ENCODE measurements at places on chromosomes 2 and 18.
A peak's percentile ranks its signal among the peaks of the same experiment; 100 is the strongest.

GRCh38 chr18:24611075-24611474 lies 150.6 kb downstream of the HRH4 start:
- no peak for DNase-seq

- no peak for DNase-seq
Observed at GRCh38 chr2:17638196-17638743, 97.8 kb downstream of the VSNL1 start.

GRCh38 chr2:79740879-79741443 lies 228.1 kb downstream of the CTNNA2 start:
- DNase-seq: no peak

DNA sequence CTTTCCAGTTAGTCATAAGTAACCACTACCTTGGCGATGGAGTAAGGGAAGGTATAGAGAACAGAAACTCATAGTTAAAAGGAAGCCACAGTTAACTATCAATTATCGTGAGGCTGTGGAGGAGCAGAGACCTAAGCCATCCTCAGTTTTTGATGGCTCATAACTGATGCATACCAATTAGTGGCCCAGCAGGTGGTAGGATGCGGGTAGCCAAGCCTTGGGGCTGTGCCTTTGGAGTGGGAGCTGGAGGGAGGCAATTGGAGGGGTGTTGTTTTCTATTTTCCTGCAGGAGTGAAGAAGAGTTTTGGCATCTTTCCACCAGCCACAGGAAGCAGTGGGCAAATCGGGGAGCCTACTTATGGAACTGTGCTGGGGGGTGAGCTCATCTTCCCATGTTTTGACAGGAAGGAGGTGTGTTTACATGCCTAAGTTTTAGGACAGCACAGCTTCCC lies 194.8 kb downstream of the TPGS2 start:
- no peak for DNase-seq

GRCh38 chr2:168469281-168469988 lies 13.4 kb downstream of the CERS6 start:
- DNase-seq: no peak

DNA sequence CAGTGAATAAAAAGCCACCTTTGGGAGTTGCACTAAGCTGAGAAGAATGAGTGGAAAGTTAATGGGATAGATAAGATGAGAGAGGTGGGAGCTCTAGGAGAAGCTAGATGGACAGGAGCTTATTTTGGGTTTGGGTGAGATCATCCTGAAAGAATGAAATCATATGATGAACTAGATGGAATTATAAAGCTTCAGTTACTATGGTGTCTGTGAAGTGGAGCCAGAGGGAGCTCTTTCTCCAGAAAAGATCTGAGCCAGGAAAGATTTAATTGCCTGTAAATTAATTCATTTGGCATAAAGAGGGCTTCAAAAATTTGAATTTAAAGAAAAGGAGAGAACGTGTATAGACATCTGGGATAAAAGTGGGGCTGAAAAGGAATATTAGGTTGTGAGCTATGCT lies 10.3 kb downstream of the DNAH6 start:
- no peak for DNase-seq

GRCh38 chr2:164620873-164621763 lies at the start of gene GRB14:
GRB14 (minus strand) TSS chr2:164621482; CDS start chr2:164621309, 173 bp downstream.
- DNase-seq: peak; percentile 4

DNA sequence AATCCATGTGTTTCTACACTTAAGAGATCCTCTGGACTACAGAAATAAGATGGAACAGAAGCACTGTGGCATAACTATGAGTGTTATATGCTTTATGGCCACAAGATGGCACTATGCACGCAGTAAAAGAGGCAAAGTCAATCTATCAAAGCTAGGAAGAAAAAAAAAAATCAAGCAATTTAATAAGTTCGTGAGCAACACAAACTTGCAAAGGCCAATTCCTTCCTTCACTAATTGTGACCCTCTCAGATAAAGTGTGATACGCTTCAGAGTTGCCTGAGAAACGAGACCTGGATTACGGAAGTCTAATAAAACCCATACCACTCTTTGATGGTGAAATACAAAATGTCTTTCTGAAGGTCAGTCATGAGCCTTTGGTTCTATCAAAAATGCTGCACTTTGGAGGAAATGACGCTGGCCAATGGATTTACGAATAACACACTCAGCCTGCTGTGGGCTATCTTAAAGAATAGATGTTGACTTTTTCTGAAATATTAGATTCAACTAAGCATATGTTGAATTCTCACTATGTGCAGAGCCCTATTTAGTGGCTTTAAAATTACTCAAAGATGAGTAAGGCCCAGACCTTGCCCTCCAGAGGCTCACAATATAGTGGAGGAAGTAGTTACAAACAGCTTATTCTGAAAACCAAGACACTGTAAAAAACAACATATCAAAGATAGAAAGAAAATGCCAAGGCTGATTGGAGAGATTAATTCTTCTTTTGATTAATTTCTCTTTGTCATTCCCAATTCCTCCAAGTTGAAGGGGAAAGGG lies 35.5 kb upstream of the TTR start:
- peak; percentile 12 for DNase-seq

GRCh38 chr2:137677466-137677865 lies 286.8 kb upstream of the HNMT start:
- DNase-seq: no peak

GRCh38 chr2:50651676-50652075 lies 380.3 kb downstream of the NRXN1 start:
- DNase-seq: no peak

- peak; percentile 86 for DNase-seq
Observed at GRCh38 chr18:3451183-3451988, 1.4 kb downstream of the TGIF1 start.

- no peak for DNase-seq
Observed at GRCh38 chr2:240701736-240702639, 10.3 kb downstream of the AQP12A start.

- DNase-seq: no peak
Observed at GRCh38 chr2:67567886-67568285, 170.8 kb downstream of the ETAA1 start.

DNA sequence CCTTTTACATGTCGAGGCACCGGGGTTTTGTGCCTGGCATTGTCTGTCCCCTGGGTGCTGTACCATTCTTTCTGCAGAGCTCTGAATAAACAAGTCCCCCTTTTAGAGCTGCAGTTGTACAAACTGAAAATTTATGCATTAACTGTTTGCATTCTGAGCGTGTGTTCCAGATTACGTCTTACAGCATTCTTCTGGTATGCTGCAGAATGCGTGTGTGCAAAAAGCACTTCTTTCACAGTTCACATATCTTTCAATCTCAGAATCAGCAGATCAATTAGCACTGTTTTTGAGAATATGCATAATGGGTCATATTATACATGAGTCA lies 27.5 kb downstream of the MEIS1 start:
- no peak for DNase-seq

- peak; percentile 44 for DNase-seq
Observed at GRCh38 chr2:86221066-86221684, 21.9 kb downstream of the MRPL35 start.

DNA sequence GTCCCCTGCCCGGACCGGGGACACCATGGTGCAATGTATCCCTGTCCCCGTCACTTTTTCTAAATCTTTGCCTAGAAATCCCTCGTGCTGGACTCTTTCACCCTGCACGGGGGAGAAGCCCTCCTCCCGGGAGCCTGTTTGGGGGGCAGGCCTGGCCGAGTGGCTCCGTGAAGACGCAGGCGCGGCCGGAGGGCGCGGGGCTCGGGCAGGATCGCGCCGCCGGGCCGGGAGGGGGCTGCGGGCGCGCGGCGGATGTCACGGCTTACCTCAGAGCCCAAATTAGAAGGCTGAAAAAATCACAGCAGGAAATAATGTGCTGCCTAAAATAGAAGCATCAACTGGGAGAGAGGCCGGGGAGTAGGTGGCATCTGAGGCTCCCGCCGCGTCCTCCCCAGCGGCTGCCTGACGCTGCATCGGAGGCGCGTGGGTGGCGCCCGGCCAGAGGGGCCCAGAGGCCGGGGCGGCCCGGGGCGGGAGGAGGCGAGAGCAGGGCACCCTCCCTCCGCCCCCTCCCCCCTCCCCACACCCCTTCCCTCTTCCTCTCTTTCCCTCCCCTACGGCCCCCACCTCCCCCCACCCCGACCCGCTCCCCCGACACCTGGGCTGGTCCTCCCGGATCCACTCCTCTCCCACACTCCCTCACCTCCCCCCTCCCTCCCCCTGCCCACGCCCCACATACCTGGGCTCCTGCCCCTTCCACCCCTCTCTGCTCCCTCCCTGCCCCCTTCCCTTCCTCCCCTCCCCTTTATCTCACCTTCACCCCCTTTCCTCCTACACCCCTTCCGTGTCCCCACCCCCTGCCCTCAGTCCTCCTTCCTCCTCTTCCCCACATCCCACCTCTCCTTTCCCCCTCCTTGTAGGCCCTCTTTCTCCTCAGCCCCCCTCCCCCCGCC lies 51.9 kb downstream of the SLC4A1AP start:
- peak; percentile 53 for DNase-seq

DNA sequence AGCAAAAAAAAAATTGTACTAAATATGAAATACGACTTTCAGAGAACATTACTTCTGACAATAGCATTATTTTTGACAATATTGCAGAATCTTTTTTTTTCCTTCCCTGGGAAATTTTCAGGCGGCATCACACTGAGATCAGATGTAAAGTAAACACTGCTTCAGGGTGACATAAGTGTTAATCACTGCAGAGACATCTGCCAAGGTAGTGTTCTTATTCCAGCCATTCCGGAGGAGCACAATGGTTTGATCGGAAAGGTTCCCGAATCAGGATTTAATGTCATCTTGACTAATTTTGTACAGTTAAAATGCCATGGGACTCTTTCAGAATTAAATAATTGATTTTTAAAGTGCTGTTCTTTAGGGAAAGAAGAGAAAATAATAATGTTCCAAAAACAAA lies 56.7 kb upstream of the ZNF236 start:
- DNase-seq: no peak

GRCh38 chr2:69804416-69804815 lies 25.0 kb upstream of the GMCL1 start:
- DNase-seq: no peak

DNA sequence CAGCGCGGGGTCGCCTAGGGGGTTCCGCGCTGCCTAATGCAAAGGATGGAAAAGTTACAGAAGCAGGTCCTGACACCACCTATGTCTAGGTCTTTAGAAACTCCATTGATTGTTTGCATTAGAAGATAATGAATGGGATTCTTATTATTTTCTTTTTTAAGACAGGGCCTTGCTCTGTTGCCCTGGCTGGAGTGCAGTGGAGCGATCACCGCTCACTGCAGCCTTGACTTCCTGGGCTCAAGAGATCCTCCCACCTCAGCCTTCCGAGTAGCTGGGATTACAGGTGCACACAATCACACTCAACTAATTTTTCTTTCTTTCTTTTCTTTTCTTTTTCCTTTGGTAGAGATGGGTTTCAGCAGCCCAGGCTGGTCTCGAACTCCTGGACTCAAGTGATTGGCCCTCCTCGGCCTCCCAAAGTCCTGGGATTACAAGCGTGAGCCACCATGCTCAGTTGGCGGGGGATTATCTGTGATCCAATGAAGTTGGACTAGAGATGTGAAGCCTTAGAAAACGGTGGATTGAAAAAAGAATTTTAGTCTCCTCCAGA lies 761 bp upstream of the IDH1 start:
- DNase-seq: no peak

DNA sequence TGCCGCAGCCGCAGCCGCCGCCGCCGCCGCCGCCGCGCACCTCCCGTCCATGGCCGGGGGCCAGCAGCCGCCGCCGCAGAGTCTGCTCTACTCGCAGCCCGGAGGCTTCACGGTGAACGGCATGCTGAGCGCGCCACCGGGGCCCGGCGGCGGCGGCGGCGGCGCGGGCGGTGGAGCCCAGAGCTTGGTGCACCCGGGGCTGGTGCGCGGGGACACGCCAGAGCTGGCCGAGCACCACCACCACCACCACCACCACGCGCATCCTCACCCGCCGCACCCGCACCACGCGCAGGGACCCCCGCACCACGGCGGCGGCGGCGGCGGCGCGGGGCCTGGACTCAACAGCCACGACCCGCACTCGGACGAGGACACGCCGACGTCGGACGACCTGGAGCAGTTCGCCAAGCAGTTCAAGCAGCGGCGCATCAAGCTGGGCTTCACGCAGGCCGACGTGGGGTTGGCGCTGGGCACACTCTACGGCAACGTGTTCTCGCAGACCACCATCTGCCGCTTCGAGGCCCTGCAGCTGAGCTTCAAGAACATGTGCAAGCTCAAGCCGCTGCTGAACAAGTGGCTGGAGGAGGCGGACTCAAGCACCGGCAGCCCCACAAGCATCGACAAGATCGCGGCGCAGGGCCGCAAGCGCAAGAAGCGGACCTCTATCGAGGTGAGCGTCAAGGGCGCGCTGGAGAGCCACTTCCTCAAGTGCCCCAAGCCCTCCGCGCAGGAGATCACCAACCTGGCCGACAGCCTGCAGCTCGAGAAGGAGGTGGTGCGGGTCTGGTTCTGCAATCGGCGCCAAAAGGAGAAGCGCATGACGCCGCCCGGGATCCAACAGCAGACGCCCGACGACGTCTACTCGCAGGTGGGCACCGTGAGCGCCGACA lies 2.4 kb downstream of the POU3F3 start:
- no peak for DNase-seq

DNA sequence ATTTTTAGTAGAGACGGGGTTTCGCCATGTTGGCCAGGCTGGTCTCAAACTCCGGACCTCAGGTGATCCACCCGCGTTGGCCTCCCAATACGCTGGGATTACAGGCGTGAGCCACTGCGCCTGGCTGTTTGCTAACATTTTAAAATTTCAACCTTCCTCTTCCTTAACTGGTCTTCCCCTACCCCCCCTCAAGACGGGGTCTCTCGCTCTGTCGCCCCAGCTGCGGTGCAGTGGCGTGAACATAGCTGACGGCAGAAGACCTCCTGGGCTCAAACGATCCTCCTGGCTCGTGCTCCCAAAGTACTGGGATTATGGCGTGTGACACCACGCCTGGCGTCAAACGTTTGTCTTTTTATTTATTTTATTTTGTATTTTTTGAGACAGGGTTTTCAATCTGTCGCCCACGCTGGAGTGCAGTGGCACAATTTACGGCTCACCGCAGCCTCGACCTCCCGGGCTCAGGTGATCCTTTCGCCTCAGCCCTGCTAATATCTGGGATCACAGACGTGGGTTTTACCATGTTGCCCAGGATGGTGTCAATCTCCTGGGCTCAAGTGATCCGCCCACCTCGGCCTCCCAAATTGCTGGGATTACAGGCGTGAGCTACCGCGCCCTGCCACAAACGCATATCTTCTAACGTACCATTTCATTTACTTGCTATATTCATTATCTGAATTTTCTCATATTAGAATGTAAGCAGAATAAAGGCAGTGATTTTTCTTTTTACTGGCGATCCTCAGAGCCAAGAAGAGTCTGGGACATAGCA lies 984 bp upstream of the MSH2 start:
- no peak for DNase-seq

DNA sequence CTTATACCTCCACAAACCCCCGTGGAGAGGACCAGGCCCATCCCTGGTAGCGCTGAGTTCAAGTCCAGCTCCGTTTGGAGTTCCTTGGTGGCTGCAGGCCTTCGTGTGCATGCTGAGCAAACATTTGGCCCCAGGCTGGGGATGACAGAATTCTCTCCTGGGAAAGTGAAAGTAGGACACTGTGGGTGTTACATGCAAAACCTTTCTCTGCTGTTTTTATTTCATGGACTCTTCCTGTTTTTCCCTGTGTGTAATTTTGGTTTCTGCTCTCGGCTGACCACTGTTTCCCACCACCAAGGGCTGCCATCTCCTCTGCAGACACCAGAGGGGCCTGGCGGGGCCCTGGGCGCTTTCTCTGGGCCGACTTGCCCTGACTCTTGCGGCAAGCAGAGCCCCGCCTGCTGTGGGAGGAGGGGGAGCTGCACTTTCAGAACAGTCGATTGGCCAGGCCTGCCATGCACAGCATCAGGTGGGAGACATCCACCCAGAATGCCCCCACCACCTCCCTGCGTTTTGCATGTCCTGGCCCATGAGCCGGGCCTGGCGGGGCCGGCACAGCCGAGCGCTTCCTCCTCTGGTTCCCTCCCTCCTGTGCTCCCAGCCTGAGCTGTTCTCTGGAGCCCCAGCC lies 102.4 kb downstream of the CABLES1 start:
- DNase-seq: peak; percentile 61

Data from activated naive CD8-positive, alpha-beta T cell treated with anti-CD3 and anti-CD28 coated beads for 36 hours (primary cell).